ENCODE measurements at places on chromosomes 4 and X.
A peak's percentile ranks its signal among the peaks of the same experiment; 100 is the strongest.

DNA sequence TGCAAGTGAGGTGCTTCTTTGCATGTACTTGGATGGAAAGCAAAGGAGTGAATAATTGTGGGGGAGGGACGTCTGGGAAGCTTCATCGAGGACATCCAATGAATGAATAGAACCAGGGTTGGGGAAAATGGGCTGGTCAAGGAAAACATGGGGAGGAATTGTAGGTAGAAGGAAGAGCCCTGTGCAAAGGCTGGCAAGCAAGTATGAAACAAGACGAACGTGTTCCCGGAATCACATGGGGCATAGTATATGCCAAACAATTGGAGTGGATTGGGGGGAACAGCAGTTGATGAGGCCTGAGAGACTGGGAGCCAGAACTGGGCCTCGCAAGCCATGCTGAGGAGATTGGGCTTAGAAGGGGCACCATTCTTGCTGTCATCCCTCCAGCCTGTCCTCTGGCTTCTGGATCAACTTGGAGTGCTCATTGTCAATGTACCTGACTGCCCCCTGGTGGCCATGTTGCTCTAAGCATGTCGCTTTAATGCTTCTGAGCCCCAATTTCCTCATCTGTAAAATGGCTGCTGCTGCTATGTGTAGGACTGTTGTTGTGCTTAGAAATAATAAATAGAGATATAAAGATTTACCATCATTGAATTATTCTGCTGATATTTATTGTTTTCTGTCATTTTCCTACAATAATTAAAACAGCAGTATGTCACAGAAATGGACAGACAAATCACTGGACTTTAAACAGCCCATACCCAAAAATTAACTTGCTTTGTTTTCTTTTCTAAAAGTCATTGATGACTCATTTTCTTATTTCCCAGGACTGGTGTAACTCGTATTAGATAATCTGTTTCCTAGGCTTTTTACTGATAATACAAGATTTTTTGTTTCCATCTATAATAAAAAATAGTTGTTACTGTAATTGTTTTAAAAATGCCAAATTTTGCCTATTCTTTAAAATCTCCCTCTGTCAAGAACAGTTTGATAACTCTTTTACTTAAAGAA lies 66.4 kb downstream of the JADE3 start:
- DNase-seq = peak; percentile 81

DNA sequence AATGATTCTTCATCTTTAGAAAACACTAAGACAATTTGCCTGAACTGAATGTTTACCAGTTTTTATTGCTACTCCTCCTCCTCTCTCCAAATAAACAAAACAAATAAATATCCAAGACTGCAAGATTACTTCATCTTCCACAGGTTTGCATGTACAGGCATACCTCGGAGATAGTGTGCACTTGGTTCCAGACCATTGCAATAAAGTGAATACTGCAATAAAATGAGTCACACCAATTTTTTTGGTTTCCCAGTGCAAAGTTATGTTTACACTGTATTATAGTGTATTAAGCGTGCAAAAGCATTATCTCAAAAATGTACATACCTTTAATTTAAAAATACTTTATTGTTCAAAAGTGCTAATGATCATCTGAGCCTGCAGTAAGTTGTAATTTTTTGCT lies 53.3 kb downstream of the FBXL5 start:
- no peak for DNase-seq

- no peak for DNase-seq
Measured at GRCh38 chrX:30589146-30589888, 11.8 kb upstream of the TASL start.

GRCh38 chrX:103531002-103531401 lies 11.7 kb upstream of the RAB40A start:
- peak; percentile 80 for DNase-seq

- no peak for DNase-seq
Measured at GRCh38 chrX:69262036-69262936, 97.0 kb upstream of the PJA1 start.

- DNase-seq = peak; percentile 46
Measured at GRCh38 chr4:17013382-17014006, 115.0 kb upstream of the LDB2 start.

- DNase-seq = no peak
Measured at GRCh38 chr4:154004016-154004415, 215.1 kb upstream of the SFRP2 start.

- no peak for DNase-seq
Measured at GRCh38 chr4:37927434-37927833, 32.8 kb upstream of the PTTG2 start.

- DNase-seq = peak; percentile 3
Measured at GRCh38 chr4:52780206-52780605, 29.0 kb upstream of the ERVMER34-1 start.

- no peak for DNase-seq
Measured at GRCh38 chrX:151825007-151825406, 87.7 kb upstream of the MAGEA4 start.

GRCh38 chrX:150100261-150100660 lies 162.0 kb upstream of the EOLA2 start:
- DNase-seq = no peak

DNA sequence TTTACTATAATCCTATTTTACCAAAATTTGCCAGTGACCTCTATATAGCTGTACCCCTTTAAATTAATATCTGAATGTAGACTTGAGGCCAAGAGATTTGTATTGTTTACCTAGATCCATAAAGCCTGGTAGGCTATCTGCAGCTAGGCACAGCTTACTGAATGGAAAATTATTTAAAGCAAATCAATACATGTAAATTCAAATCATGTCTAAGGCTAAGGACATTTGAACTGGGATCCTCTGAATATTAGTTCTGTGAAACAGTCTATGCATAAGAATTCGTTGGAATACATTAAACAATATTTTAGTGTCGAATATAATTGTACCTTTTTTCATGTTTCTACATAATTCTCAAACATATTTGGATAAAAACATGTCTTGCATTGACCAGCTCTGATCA lies 1.6 kb downstream of the UGT2A3 start:
- no peak for DNase-seq

GRCh38 chr4:20288846-20289512 lies 37.3 kb downstream of the SLIT2 start:
- peak; percentile 45 for DNase-seq

Data from ELR (cell line).